ENCODE measurements at places on chromosomes 13 and 19. TPM values are rescaled to one million over a fixed set of nuclear protein-coding genes. Genes with fewer than 3 reads are reported as not detected.
A peak's percentile ranks its signal among the peaks of the same experiment; 100 is the strongest.

DNA sequence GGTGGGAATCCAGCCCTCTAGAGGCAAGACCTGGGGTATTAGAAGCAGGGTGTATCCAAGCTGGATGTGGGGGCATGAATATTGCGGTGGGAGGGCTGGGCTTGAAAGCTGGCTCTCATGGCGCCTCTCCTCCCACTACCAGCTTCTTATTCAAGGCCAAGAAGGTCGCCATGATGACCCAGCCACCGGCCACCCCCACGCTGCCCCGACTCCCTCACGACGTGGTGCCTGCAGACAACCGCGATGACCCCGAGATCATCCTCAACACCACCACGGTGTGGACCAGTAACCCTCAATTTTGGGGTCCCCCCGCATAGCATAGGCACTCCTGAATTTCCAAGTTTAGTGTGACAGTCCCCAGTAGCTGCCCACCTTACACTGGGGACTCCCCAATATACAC, 41.7 kb downstream of the RYR1 start:
- no peak overlapping the region for H3K4me3 ChIP-seq
- H3K27me3 ChIP-seq, result no peaks in the 10 kb centered on the region
- H3K36me3 ChIP-seq, result no peaks in the 10 kb centered on the region

GRCh38 chr13:23845105-23845725, 44.0 kb downstream of the MIPEP start:
- no peaks in the 10 kb centered on the region for H3K27me3 ChIP-seq
- no peak for DNase-seq
- no peaks in the 10 kb centered on the region for H3K4me1 ChIP-seq

DNA sequence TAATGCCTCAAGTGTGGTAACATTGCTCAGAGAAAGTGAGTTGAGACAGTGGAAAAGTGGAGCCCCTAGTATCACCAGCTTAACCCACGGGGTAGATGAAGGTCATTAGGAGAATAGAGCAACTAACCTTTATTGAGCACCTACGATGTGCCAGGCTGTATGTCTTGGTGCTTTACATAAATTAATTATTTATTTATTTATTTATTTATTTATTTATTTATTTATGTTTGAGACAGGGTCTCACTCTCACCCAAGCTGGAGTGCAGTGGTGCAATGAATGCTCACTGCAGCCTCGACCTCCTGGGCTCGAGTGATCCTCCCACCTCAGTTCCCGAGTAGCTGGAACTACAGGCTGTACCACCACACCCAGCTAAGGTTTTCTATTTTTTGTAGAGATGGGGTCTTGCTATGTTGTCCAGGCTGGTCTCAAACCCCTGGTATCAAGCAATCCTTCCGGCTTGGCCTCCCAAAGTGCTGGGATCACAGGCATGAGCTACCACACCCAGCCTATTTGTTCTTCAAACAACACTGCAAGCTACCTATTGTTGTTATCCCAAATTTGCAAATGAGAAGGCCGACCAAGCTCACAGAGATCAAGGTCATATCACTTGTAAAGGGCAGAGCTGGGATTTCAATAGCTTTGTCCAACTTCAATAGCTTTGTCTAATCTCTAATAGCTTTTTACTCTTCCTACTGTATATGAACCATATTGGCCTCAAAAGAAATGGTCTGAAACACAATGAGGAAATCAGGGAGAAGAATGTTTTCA, 79.4 kb downstream of the TM9SF2 start:
- H3K36me3 ChIP-seq, result no peaks in the 10 kb centered on the region
- no peak for DNase-seq
- no peaks in the 10 kb centered on the region for H3K27me3 ChIP-seq
- no peak overlapping the region for H3K4me3 ChIP-seq
- peaks cover 8% of the 10 kb centered on the region for H3K4me1 ChIP-seq

DNA sequence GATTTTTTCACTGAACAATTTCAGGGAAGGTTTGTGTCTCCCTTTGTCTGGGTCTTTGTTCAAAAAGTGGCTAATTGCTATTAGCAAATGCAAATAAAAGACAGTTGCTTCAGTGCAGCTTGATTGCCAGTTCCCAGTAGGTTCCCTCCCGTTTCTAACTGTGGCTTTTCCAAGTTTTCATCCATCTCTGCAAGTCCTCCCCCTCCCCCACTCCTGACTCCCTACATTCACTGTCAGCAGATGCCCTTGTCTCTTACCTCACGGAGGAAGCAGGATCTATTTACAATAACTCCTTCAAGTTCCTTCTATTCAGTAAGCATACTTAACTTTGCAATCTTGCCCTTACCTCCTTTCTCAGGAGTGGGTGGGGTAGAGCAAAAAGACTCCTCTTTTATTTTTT, 55.4 kb upstream of the SCEL start:
- H3K4me3 ChIP-seq, result no peak overlapping the region
- no peaks in the 10 kb centered on the region for H3K27me3 ChIP-seq
- no peak overlapping the region for H3K27ac ChIP-seq
- DNase-seq, result no peak

DNA sequence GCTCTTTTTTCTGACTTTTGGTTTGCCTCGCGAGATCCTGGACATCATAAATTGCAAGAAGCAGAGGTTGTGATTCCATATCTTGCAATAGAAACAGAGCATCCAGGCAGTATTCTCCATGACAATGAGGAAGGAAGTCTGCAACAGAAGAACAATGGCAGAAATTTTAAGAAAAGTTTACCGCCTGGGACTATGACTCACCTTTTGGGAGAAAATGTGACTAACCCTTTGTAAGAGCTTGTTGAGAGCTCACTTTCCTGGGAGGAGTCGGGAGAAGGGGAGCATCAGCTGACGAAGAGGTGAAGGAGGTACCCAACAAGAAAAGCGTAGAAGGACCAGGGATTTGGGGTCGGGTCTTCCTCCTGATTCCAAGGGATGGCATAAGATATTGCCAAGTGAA, 34.3 kb upstream of the TNFSF11 start:
- H3K4me3 ChIP-seq, result no peak overlapping the region
- DNase-seq, result no peak
- no peaks in the 10 kb centered on the region for H3K36me3 ChIP-seq
- H3K27ac ChIP-seq, result no peak overlapping the region
- no peaks in the 10 kb centered on the region for H3K27me3 ChIP-seq

- H3K27ac ChIP-seq, result no peak overlapping the region
- H3K36me3 ChIP-seq, result no peaks in the 10 kb centered on the region
- H3K4me3 ChIP-seq, result no peak overlapping the region
These were observed 3.0 kb downstream of the PRKCG start for GRCh38 chr19:53885036-53885435.

- peak; percentile 55 for DNase-seq
- peaks cover 12% of the 10 kb centered on the region for H3K4me1 ChIP-seq
- no peak overlapping the region for H3K27ac ChIP-seq
- no peaks in the 10 kb centered on the region for H3K36me3 ChIP-seq
- no peaks in the 10 kb centered on the region for H3K27me3 ChIP-seq
These were observed 97.1 kb upstream of the SPATA13 start for GRCh38 chr13:24063281-24063877.

GRCh38 chr19:29021232-29021916, 191.6 kb downstream of the UQCRFS1 start:
- H3K4me3 ChIP-seq, result no peak overlapping the region
- no peaks in the 10 kb centered on the region for H3K27me3 ChIP-seq
- no peak for DNase-seq
- no peaks in the 10 kb centered on the region for H3K36me3 ChIP-seq

- H3K27ac ChIP-seq, result no peak overlapping the region
- H3K4me1 ChIP-seq, result peaks cover 29% of the 10 kb centered on the region
- H3K36me3 ChIP-seq, result no peaks in the 10 kb centered on the region
- H3K4me3 ChIP-seq, result no peak overlapping the region
These were observed 17.1 kb downstream of the HNRNPM start for GRCh38 chr19:8461891-8462290.

DNA sequence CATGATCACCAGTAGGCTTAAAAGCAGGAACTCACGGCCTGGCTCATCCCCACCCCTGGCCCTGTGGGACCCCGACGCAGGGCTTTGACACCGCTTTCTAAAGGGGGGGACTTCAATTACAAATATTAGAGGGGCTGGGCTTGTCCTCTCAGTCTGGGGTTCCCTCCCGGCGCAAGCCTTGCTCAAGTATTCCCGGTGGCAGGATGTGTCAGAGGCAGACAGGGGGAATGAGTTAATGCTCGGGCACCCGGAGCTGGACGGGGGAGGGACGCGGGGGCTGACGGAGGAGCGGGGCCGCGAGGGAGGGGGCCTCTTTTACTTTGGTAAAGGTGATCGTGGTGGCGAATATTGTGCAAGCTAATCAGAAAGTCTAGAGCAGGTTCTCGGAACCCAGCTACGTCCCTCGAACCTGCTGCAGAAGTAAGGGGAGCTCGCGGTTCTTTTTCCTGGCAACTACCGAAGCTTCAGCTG, 1.1 kb downstream of the FGF14 start:
- H3K27ac ChIP-seq, result no peak overlapping the region
- no peak for DNase-seq
- H3K4me3 ChIP-seq, result peak overlapping the region; percentile 54
- H3K36me3 ChIP-seq, result no peaks in the 10 kb centered on the region
- H3K4me1 ChIP-seq, result peaks cover 19% of the 10 kb centered on the region

DNA sequence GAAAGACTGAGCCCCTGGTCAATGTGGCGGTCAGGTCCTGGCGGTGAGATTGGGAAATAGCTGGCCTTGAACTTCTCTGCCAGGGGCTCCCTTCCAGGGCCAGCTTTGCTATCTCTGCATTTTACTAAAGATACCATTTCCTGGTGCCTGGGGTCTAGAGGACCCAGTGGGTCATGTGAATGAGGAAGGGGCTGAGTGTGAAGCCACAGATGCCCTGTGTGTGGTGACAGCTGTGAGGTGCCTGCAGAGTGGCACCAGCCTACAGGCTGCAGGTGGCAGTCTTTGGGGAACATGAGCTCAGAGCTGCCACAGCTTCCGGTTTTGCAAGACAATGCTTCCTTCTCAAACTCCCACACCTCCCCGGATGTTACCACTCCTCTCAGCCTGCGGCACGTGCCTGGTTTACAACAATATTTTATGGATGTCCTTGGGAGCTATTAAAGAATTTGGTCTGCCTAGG, 5.2 kb upstream of the MLNR start:
- no peaks in the 10 kb centered on the region for H3K36me3 ChIP-seq
- H3K27me3 ChIP-seq, result no peaks in the 10 kb centered on the region
- H3K27ac ChIP-seq, result no peak overlapping the region

GRCh38 chr19:46296722-46297461, at the start of gene HIF3A:
TSS of gene HIF3A (plus strand) at chr19:46297042. CDS start at chr19:46297077, 35 bp downstream.
- no peaks in the 10 kb centered on the region for H3K36me3 ChIP-seq
- H3K27me3 ChIP-seq, result no peaks in the 10 kb centered on the region
- H3K27ac ChIP-seq, result peak within 1 kb of the TSS; percentile 89
- H3K4me3 ChIP-seq, result peak within 1 kb of the TSS; percentile 39
- peaks cover 30% of the 10 kb centered on the region for H3K4me1 ChIP-seq
- peak; percentile 84 for DNase-seq

DNA sequence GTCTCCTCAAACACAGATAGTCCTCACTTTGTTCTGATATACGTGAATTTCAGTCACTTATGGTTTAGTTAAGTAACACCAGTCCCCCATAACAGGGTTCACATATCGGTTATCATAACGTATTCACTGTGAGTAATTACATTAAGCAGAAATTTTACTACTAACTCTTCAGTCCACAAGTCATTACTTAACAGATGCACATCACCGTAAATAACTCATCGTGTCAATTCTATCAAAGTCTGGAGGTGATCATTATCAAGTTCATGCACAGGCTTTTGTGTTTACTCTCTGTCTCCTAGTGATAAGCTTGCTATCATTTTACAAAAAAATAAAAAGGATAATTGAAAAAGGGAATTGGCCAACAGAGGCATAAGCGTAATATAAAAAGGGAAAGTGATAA, 287.4 kb upstream of the ATXN8OS start:
- H3K27ac ChIP-seq, result no peak overlapping the region
- H3K36me3 ChIP-seq, result no peaks in the 10 kb centered on the region
- DNase-seq, result no peak
- H3K27me3 ChIP-seq, result no peaks in the 10 kb centered on the region
- H3K4me1 ChIP-seq, result no peaks in the 10 kb centered on the region

- H3K36me3 ChIP-seq, result no peaks in the 10 kb centered on the region
- H3K27ac ChIP-seq, result peak within 1 kb of the TSS; percentile 85
- H3K4me1 ChIP-seq, result peaks cover 34% of the 10 kb centered on the region
- peak within 1 kb of the TSS; percentile 91 for H3K4me3 ChIP-seq
These were observed at the start of gene SBNO2 for GRCh38 chr19:1173845-1174809. TSS of gene SBNO2 (minus strand) at chr19:1174268. CDS start at chr19:1154276, 19,992 bp downstream.

DNA sequence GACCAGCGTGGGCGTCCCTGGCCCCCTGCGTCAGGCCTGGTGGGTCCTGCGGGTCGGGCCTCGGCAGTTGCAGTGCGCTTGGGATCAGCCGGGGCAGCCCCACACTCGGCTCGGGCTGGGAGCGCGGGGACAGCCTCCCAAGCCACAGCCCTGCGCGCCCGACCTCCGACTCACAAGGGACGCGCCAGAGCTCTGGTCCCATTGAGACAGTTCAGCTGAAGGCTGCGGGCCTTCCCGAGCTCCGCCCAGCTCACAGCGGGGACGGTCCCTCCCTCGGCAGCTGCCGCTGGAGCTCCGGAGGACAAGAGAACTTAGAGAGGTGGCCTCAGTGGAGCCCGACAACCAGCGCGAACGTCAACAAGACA, 45.7 kb upstream of the ZNF730 start:
- H3K27ac ChIP-seq, result no peak overlapping the region
- no peaks in the 10 kb centered on the region for H3K36me3 ChIP-seq
- DNase-seq, result peak; percentile 22
- no peaks in the 10 kb centered on the region for H3K4me1 ChIP-seq

Gene SIGLECL1
- total RNA-seq, result 23.8 TPM

Gene S1PR4
- total RNA-seq, result 0.39 TPM

Gene ELANE
- 0.74 TPM for total RNA-seq

Gene PROZ
- total RNA-seq, result 0.63 TPM

Gene TEX29
- total RNA-seq, result 15.8 TPM

Gene UGGT2
- total RNA-seq, result 62.6 TPM

Gene TNFRSF19
- 8.4 TPM for total RNA-seq

Gene TMEM272
- 1.7 TPM for total RNA-seq

Measured in testis (tissue), 5 donors.